Frontal cortex (tissue), 4 donors: ENCODE measurements at places on chromosomes 13 and 19.

DNA sequence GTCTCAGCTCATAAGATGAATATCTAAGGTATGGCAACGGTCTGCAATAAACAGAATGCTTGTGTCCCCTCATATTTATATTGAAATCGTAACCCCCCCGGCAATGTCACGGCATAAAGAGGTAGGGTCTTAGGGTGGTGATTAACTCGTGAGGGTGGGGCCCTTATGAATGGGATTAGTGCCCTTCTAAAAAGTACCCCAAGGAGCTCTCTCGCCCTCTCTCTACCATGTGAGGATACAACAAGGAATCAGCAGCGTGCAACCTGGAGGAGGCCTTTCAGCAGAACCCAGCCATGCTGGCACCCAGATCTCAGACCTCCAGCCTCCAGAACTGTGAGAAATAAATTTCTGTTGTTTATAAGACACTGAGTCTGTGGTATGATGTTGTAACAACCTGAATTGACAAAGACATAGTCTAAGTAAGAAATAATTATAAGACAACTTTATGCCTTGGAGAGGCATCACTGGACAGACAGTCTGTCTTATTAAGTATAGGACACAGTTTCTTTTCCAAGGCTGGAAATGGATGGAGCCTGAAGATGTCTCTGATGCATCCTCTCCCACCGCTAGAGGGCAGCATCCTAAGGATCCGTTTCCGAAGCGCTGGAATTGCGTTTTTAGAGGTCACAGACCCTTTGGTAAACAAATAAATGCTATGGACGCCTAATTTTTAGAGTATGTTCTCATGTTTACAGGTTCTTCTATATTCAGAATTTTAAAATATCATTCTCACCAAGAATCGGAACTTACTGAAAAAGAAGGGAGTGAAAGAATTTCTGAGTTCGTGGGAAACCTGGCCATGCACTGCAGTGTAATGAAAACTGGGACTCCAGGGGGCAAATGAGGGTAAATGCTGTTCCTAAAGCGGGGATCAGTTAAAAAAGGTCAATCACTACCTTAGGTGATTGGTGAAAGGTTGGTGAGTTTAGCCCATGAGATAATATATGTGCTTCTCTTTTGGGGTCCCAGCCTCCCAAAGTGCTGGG, 13.3 kb upstream of the LEUTX start:
- no peak for DNase-seq

- DNase-seq: no peak
Measured at GRCh38 chr13:97914540-97914939, 38.9 kb upstream of the IPO5 start.

DNA sequence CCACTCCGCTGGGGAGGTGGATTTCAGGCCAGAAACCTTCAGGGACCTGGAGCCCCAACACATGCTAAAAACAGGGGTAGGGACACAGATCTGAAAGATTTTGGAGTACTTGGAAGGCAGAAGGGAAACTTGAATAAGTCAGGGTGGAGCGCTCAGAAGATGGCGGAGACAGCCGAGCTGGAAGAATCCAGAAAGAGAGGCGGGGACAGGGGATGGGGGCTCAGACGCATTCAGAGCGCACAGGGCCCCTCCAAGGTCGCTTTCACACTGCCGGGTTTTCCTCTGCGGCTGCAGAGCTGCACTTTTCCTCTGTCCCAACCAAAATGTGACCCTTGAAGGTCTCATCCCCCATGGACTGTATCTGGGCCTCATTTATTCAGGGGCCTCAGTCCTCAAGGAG, 56.9 kb downstream of the ERICH4 start:
- DNase-seq: no peak

GRCh38 chr13:96018135-96018534, 35.1 kb downstream of the UGGT2 start:
- no peak for DNase-seq

GRCh38 chr13:39318161-39318560, 279.9 kb downstream of the NHLRC3 start:
- no peak for DNase-seq

- no peak for DNase-seq
Measured at GRCh38 chr13:51818781-51819511, 15.0 kb upstream of the DHRS12 start.

DNA sequence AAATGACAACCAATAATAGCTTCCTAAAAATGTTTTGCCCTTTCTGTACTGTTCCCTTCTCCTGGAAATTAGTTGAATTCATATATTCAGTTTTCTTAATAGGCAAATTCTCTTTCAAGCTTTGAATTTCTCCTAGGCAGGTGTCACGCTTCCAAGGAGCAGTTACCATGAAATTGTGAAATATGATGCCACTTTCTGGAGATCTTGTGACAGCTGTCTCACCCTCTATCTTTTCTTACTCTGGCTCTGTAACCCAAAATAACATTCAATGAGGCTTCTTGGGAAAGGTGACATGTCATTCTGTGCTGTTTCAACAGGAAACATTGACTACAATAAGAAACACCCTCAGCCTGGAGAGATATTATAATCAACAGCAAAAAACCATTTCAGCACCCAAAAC, 80.3 kb upstream of the MRI1 start:
- no peak for DNase-seq

DNA sequence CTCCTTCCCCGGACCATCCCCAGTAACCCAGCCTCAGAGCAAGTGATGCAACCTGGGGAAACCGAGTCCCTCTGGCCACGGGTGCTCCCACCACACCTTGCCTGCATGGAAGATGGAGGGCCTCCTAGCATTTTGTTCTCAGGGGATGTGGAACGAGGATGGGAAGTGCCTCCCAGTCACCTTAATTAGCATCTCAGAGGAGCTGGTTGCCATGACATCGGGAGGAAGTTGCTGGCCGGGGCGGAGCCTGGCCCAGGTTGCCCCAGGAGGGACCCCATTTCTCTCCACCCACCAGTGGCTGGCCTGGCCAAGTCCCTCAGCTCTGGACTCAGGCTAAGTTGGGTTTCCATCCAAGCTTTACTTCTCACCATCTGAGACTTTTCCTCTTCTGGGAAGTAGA, 24.1 kb upstream of the PTPRS start:
- no peak for DNase-seq

- no peak for DNase-seq
Measured at GRCh38 chr19:42197375-42197817, 20.1 kb downstream of the DEDD2 start.

- DNase-seq: no peak
Measured at GRCh38 chr13:75927183-75927669, 291.1 kb downstream of the LMO7 start.

GRCh38 chr19:4970558-4971423, 1.9 kb downstream of the KDM4B start:
- no peak for DNase-seq

GRCh38 chr13:32041429-32041828, 9.9 kb downstream of the FRY start:
- DNase-seq: no peak

DNA sequence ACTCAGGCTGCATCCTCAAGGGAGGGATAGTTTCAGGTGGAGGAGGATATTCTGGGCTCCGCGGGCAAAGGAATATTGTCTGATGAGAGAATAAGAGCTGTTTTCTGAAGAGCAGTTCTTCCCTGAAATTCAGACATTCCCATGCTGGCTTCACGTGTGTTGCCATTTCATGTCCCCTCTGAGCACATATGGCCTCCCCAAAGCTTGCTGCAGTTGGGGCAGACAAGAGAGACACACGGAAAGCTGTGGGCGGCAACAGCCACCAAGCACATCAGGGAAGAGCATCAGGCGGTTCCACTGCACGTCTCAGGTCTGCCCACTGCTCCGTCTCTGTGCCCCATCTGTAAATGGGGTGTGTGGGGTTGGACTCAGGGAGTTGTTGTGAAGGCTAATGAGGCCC, 247.5 kb upstream of the TSHZ3 start:
- DNase-seq: no peak

DNA sequence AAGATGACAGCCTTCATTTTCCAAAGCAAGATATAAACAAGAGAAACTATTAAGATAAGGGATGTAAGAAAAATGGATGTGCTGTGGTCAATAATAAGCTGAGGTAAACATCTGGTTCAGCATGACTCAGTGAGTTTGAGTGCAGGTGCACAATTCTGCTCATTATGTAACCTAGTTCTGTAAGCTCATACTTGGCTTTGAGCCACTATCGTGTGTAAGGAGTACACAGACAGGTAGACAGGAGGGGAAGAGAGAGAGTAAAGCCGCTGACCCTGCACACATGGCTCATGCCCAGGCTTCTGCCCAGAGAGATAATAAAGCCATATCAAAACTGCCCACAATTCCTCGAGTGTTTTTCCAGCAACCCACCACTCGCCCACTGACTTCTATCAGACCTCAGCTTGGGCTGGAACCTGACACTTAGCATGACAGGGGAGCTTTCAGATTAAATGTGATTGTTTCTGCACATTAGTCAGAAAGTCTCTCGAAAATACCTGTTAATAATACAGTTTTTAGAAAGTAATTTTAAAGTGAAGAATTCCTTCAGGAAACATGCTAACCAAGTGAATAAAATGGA, 51.7 kb downstream of the ZNF91 start:
- no peak for DNase-seq

DNA sequence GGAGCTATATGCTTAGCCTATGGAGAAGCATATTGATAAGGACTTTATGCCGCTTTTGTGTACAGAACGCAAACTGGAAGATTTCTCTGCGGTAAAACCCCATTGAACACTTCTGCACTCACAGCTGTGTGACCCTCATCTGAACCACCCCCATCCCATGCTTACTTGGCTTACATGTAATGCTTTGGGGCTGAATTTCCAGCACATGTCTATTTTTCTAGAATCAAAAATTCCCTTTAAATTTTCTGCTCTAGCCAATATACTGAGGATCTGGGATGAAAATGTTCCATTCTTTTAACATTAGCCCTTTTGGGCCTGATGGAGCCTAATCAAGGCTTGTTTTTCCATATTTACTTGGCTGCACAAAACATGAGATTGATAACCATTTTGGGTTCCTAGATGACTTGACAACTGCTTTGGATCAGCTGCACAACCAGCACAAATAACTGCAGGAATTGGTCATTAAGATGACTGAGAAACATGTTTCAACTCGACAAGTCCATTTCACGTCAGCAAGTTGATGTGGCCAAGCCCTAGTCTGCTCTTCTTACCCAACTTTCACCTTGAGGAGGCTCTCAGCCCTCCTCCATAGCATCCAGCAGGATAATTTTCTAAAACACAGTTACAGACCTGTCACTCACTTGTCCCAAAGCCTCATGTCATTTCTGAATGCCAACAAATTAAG, 52.4 kb downstream of the TNFSF11 start:
- DNase-seq: no peak

GRCh38 chr13:33183431-33184111, 102.0 kb downstream of the STARD13 start:
- no peak for DNase-seq

DNA sequence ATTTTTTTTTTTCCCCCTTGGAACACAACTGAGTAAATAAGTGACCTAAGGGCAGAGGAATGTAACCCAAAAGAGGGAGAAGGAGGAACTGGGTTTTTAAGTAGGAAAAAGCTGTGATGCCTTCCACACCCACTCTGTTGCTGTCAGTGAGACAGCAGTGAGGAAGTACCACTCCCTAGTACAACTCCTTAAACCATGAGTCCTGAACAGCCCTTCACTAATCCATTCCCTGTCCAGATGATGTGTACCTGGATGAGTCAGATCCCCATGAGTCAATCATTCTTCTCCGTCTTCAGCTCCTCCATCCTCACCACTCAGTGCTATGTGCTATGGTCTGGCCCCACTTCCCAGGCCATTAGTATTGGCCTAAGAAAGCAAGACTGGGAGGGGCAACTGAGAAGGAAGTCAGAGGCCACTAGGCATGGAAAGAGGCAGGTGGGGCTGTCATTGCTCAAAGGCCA, 12.9 kb upstream of the CXCL17 start:
- DNase-seq: no peak

DNA sequence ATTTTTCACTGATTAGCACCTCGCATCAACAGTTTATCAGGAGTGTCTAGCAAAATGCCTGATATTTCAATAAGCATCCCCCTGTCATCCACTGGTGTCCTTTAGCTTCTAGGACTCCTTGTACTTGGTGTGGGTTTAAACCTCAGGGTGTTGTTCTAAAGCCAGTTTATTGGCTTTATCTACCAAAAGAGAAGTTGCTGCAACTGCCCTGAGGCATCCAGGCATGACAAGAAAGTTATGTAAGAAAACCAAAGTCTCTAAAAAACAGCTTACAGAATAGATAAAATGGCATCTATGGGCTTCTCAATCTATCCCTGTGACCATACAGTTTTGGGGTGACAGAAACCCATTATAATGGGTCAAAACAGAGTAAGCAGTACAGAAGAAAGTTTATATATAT, 120.3 kb upstream of the ZNF91 start:
- DNase-seq: no peak

DNA sequence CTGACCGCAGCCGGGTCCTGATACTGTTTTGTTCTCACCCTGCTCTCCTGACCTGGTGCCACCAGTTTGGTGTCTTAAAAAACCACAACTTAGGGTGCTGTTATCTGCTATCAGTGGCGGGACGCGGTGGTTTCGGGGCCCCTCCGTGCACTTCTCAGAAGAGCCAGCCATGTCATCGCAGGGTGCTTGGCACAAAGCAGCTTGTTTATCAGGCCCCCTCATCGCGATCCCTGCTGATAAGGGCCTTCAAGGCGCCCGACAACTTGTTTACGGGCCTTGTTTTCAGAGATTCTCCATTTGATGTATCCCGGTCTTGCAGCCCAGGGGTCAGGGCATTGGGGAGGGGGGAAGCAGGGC, 58.1 kb upstream of the KLF2 start:
- no peak for DNase-seq

DNA sequence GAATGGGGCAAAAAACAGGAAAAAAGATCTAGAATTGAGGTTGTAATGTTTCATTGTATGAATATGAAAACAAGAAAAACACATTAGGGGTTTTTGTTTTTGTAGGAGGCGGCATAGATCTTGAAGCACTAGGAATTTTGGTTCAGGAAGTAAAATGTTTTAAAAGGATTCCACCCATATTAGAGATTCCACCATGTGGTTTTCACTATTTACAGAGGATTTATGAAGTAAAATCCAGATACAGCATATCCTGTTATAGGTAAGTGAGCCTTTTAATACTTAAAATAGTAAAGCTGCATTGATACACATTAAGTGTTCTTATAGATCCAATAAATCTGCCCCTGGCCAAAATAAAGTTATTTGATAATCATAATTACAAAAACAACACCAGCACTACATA, 61.4 kb downstream of the MICU2 start:
- DNase-seq: no peak

DNA sequence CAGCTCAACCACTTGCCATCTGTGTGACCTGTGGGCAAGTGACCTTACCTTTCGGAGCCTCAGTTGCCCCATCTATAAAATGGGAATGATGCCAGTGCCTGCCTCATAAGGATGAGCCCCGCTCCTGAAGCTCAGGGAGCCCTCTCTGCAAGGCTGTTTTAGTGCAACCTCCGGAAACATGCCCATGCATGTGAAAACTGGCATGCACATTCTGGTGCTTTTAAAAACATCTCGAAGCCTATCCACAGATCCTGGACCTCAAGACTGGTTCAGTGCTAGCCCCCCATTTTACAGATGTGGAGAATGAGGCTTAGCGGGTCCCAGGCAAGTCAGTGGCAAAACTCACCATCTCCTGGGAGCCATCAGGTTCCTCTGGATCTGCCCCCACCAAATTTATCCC, 5.6 kb downstream of the CADM4 start:
- no peak for DNase-seq

- DNase-seq: no peak
Measured at GRCh38 chr19:17504030-17504429, 7.4 kb upstream of the PGLS start.
